Effector CD8-positive, alpha-beta T cell (primary cell): ENCODE measurements at places on chromosomes 1 and 21.

DNA sequence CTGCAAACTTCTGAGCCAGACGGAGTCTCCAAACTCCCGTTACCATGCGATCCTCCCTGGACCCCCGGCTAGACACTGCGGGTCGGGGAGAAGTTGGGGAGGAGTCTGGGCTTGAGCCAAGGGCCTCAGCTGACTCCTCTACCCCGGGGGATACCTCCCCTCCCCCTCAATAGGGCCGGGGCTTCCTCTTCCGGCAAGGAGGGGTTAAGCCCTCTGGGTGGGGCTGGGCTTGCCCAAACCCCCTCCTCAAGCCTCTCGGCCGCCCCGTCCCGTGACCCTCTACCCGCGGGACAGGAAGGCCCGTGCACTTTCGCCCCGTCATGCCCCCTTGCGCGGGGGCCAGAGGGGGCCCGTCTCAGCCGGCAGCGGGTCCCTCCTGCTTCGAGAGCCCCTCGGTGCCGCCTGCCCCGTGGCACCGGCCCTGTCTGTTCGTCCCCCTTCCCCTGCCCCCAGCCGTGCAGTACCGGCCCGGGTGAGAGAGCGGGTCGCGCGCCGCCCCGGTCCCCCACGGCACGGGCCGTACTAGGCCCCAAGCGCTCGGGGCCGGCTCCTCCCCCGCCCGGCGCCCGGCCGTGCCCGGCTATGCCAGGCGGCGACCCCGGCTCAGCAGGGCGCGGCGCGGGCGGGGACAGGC, 652 bp downstream of the ARL8A start:
- DNase-seq, result no peak

GRCh38 chr1:179369751-179370341, 4.1 kb downstream of the AXDND1 start:
- peak; percentile 12 for DNase-seq

- DNase-seq, result no peak
Measured at GRCh38 chr1:31432592-31433395, 19.8 kb downstream of the SERINC2 start.

GRCh38 chr1:50305808-50306207, 117.4 kb downstream of the DMRTA2 start:
- DNase-seq, result no peak

GRCh38 chr1:154846565-154847442, 23.3 kb downstream of the KCNN3 start:
- DNase-seq, result no peak

DNA sequence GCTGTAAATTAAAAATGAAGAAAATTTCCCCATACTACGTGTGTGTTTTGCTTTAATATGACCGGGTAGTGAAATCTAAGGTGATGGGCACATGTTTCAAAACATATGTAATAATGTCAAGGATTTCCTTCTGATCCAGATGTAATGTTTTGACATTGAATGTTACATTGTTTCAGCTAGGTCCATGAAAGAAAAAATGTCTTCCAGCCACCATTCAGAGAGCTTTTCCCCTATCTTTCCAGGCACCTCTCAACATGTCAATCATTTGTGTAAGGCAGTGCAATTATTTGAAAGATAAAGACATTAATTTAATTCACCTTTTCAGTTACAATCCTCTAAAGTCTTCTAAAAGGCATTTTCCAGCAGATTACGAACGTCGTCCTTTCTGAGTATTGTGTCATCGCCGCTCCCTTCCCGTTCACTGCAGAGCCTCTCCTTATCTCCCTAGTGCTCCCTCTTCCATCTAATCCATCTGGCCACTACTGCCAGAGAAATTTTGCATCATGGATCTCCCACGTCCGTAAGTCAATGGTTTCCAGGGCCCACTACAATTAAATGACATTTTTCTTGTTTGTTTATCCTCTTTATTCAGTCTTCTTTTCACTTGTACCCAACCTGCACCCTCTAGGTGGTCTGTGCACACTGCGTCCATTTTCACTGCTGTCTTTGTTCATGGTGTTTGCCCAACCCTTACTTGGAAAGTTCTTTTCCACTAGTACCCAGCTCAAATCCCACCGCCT, 1.3 kb upstream of the VAMP3 start:
- no peak for DNase-seq

DNA sequence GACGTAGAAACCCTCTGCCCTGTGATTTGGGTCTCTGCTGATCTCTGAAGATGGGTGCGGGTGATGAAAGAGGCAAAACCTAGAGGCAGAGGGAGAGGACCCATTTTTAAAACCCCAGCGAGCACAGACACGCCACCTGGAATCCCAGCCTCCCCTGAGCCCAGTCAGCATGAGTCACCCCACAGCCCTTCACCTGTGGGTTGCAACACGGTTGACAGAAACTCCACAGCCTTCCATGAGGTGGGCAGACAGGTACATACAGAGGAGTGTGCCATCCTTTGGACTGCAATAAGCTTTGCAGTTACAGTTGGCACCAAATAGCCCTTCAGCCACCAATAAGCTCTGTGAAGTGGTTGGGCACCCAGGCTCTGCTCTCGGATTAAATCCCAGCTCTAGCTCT, 2.1 kb upstream of the GRHL3 start:
- no peak for DNase-seq

GRCh38 chr1:176786274-176786673, 323.3 kb downstream of the PAPPA2 start:
- no peak for DNase-seq

DNA sequence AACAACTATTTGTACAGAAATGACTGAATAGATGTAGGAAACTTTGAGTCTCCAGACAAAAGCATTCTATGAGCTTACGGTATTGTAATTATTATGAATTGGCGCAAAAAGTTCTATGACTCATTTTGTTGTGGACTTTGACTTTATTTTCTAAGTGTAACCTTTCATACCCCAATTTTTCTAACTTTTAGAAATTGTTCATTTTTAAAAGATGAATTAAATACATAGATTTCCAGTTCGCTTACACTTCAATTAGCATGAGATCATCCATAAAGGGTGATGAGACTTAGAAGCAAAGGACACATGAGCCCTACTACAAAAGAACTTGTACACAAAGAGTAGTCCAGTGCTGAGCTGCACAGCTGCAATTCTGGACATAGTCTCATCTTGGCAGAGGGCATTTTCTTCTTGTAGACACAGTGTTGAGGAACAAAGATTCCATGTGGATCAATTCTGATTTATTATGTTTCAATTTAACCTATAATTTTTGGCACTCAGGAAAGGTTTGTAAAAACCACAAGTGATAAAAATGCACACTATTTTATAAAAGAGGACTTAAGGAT, 431.1 kb downstream of the LRRIQ3 start:
- no peak for DNase-seq

DNA sequence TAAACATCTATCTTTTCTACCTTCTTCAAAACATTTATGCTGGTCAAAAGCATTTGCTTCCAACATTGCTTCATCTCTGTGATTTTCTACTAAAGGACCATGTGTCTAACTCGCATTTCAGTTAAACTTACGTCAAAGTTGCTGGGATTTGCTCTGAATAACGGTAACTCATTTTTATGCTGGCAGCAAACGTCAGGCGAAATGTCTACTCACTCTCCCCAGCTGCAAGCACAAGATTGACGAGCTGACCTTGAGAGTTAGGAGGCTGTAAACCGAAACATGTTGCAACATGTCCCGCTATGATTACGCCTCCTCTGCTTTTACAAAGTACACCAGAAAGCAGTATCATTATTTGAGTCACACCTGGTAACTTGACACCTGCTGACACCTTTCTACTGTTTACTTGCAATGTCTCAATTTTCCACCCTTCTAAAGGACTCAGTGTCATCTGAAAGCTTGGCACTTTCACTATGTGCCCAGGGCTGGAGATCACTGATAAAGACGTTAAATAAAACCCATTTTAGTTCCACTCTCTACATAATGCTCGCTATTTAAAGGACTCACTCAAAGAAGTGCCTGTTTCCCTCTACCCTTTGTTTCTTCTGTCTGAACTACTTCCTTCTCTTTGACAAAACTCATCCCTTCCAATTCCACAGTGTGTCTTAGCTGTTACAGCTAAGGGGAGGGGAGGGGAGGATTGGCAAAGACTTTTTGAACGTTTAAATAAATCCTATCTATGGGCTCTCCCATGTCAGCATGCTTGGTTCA, 111.9 kb downstream of the PTPN14 start:
- DNase-seq, result no peak

- DNase-seq, result no peak
Measured at GRCh38 chr1:20194224-20194623, 7.9 kb upstream of the PLA2G2C start.

DNA sequence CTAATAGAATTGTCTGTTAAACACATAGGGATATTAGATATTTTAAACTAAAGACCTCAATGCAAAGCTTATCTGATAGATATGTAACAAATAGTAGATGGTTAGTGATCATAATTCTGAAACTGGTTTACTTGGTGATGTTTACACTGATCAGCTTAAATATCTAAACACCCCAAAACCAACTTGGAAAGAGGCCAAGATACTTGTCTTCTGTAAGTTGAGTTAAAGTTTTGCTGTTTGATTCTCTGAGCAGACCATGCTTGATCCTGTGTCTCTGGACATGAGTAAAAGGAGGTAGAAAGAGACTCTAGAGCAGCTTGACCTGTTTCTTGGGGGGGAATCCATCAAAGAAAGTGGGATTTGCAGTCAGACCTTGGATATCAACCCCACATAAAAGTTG, 107.5 kb downstream of the NEK7 start:
- DNase-seq, result no peak

GRCh38 chr1:59333626-59334277, 36.9 kb downstream of the FGGY start:
- no peak for DNase-seq

DNA sequence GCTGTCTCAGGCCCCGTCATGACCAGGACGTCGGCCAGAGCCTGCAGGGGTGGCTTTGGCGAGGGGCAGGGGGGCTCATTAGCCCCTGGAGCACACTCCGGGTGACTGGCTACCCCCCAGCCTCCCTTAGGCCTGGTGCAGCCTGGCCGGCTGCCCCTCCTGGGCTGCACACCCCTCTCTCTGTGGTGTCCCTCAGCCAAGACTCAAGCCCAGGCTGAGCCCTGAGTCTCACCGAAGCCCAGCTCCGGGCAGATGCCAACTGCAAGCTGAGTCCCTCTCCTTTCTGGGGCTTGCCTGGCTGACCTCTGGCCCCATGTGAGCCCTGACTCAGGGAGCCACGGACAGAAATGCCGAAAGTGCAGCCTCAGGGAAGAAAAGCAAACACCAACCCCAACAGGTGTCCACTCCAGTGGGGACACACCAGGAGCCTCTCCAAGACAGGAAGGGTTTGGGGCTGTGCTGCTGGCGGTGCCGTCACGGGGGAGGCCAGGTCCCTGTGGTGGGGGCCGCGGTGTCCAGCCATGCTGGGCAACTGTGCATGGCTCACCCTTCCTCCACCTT, 5.3 kb upstream of the IBA57 start:
- no peak for DNase-seq

DNA sequence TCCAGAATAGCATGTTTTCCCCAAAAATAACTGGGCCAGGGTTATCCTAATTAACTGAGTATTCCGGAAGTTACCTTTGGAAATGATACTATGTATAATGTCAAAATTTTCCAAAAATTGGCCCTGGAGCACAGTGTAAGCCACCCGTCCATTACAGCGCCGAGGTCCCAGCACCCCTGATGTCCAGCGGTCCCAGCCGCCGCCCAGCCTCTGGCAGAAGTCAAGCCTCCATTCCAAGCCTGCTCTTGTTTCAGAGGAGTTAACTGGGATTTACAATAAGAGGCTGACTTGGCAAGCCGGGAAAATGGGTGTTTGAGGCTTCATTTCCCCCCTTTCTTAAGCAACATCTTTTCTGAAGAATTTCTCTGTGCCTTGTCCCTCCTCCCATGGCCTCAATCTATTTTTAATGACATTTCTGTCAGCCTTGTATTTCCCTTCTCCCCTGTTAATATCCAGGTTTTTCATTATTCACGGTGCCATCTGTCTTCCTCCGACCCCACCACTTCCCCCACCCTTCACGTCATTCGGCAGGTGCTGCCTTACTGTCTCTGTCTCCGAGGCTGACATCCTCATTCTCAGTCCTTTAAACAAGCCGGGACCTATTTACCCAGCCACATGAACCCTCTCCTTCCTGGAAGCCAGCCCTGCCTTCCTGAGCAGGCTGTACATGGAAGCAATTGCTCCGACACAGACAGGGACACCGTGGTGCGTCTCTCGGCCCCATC, 490.9 kb downstream of the NPHP4 start:
- no peak for DNase-seq

- DNase-seq, result peak; percentile 6
Measured at GRCh38 chr1:64686828-64687724, 57.8 kb upstream of the RAVER2 start.

DNA sequence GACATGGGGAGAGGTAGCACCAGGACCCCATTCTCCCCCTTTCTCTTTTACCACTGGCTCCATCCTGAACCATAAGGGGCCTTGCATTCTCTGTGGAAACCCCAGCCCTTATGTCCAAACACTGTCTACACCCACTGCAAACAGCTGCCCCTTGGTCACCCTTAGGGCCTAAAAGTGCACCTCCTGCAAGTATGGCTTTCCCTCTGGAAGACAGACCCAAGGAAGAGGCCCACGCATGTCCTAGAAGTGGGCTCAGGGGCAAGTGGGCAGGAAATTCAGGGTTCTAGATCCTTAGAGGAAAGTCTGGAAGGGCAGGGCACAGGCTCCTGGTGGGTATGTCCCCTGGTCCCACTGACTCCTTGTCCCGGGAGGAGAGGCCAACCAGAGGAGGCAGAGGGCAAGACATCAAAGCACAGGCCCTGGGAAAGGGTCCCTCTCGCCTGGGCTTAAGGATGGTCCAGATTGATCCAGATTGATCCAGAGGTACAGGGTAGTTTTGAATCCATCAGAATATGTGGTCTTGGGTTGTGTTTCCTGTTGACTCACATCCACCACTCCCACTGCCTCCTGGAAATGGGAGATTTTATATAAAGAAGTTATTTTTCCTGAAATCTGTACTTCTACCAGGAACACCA, 150.9 kb downstream of the GRIK3 start:
- no peak for DNase-seq

GRCh38 chr1:28601696-28602095, 9.6 kb downstream of the RAB42 start:
- DNase-seq, result no peak

GRCh38 chr21:10616535-10616934, 95.2 kb downstream of the TPTE start:
- no peak for DNase-seq

DNA sequence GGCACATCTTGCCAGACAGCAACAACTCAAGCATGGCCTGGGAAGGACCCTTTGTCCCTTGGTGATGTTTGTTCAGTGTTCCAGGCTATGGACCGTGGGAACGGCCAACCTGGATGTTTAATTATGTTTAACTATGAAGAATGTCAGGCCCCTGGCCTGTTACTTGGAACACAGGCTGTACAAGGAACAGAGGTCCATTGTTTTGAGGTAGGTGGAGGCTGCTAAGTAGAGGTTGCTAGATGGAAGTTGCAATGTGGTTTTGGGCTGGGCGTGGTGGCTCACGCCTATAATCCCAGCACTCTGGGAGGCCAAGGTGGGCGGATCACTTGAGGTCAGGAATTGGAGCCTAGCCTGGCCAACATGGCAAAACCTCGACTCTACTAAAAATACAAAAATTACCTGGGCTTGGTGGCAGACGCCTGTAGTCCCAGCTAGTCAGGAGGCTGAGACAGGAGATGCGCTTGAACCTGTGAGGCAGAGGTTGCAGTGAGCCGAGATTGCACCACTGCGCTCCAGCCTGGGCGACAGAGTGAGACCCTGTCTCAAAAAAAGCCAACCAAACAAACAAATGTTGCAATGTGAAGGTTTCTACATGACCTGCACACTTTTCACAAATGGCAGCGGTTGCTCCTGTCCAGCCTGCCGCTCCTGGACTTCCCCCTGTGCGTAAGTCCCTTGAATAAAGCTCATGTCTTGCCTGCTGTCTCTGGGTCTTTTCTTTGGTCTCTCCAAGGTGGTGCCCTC, 2.5 kb upstream of the LEFTY1 start:
- no peak for DNase-seq
